ENCODE measurements at places on chromosomes 4 and X.

- DNase-seq, result no peak
Observed at GRCh38 chr4:147325571-147325981, 155.3 kb upstream of the EDNRA start.

- no peak for DNase-seq
Observed at GRCh38 chr4:110424144-110424543, 51.8 kb upstream of the ENPEP start.

GRCh38 chrX:2501559-2502102 lies 855 bp upstream of the DHRSX start:
- DNase-seq, result no peak

- DNase-seq, result no peak
Observed at GRCh38 chr4:98516441-98517217, 141.8 kb downstream of the TSPAN5 start.

DNA sequence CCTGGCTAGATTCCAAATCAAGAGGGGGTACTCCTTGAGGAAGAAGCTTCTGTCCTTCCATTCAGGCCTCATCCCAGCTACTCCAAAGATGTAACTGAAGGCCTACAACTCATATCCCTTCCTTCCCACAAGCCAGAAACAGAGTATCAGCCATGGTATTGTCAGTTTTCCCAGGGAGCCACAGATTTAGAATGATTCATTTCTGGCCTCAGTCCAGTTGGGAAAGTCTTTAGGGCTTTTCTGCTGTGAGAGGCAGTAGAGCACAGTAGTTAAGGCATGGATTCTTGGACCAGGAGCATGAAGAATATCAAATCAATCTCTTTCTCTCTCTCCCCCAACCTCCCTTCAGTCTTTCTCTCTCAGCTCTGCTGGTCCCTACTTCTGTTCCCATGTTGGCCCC lies 505.0 kb downstream of the BCOR start:
- no peak for DNase-seq

DNA sequence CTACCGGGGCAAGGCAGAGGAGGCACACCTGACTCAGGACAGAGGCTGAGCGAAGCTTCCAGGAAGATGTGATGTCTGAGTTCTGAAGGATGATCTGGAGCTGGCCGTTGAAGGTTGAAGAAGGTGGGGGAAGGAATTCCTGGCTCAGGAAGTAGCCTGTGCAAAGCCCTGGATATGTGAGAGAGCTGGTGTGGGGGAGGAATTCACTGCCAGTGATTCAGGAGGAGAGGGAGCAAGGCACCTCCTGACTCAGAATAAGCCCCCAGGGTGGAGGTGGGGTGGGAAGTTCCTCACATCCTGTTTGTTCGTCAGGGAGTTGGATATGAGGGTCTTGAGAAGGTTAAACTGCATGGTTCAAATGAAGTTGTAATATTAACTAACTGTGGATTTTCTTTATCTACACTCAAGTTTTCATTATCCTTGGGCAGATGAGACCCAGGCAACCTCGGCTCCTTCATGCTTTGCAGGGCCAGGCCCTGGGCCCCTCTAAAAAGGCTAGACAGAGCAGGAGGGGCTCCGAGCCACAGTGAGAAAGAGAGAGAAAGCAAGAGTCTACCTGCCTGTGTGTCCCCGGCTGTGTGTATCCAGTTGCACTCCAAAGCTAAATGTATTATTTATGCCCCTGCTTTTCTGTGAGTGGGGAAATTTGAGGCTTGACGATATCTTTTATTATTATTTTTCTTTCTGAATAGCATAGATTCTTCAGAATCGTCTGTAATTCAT lies 7.1 kb downstream of the NHSL2 start:
- DNase-seq, result no peak

- no peak for DNase-seq
Observed at GRCh38 chr4:61445374-61446063, 245.4 kb downstream of the ADGRL3 start.

- no peak for DNase-seq
Observed at GRCh38 chrX:14670819-14671218, 141.5 kb downstream of the GLRA2 start.

- DNase-seq, result no peak
Observed at GRCh38 chr4:11765849-11766453, 337.3 kb upstream of the HS3ST1 start.

GRCh38 chr4:157291071-157291470 lies 70.5 kb downstream of the GRIA2 start:
- no peak for DNase-seq

Measured in stimulated activated CD4-positive, alpha-beta T cell treated with anti-CD3 and anti-CD28 coated beads, Interleukin-1b, Interleukin-23, amount 100 ng/mL, for 1 hour (primary cell).